ENCODE measurements at places on chromosomes 7 and 10. TPM values are rescaled to one million over a fixed set of nuclear protein-coding genes. Genes with fewer than 3 reads are reported as not detected.

GRCh38 chr7:159007364-159007995, 137.2 kb downstream of the VIPR2 start:
- DNase-seq = no peak

LRIT1 gene
- total RNA-seq = not detected

- DNase-seq = peak; percentile 22
These were observed 1.1 kb downstream of the RASSF4 start for GRCh38 chr10:44960482-44961229.

NRAP gene
- total RNA-seq = not detected

- no peak for DNase-seq
These were observed 16.7 kb downstream of the UBTD1 start for GRCh38 chr10:97515271-97515978.

SLC18A3 gene
- not detected for total RNA-seq

DNA sequence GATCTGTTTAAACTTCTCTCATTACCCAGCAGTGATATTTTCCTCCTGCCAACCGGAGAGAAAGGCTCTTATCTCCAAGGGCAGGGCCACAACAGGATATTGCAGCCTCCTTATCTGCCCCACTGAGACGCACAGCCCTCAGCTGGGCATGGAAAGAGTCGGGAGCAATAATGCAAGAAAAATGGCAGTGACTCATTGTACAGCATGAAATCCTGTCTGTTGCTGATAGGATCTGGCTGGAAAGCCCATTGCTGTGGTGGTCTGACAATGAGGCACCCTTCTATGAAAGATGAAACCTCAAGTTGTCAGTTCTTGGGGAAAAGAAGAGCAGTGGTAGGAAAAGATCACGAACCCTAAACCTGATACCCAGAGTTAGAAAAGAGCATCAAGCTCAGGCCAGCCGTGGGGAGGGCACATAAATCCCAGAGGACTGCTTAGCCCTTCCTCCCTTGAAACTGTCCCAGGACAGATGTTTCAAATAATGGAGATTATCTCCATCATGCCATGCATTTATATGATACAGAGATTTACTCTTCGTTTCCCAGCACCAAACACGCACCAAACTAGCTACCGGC, 47.0 kb upstream of the FIGNL1 start:
- no peak for DNase-seq

GCC1 gene
- 16.8 TPM for total RNA-seq

DNA sequence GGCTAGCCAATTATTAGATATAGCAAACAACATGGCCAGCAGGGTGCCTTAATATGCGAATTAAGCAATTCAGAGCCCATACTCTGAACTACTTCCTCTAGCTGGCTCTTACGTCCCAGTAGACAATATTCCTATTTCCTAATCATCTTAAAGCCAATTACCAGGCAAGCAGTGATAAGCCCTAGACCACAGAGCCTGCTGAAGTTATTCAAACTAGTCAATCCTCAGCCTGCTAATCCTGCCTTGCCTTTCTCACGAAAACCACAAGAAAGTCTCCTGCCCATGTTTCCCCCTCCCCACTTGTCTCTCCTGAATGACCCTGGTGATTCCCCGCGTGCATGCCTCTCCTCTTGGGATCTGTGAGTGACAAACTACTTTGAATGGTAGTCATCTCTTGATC, 86.8 kb upstream of the CACNA2D1 start:
- no peak for DNase-seq

- no peak for DNase-seq
These were observed 26.7 kb upstream of the CUL1 start for GRCh38 chr7:148672041-148672440.

GFRA1 gene
- total RNA-seq = 0.24 TPM

HMX2 gene
- 0.35 TPM for total RNA-seq

DNA sequence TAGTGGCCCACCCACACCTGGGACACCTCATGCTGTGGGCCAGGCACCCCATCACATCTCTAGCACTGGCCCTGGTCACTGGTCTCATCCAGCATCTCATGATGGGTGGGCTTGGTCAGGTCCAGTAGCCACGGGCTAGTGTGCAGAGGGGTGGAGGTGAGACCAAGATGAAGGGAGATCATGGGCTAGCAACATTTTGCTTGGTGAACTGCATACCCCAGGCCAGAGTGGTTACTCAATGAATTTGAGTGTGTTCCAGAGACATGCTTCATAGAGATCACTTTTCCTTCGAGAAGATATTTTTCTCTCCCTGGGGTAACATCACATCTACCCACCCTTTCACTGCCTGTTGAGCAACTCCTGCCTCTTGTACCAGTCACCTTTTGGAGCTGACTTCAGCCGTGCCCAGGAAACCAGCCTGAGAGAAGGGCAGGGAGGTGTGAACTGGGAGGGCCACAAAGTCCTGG, 44.2 kb downstream of the MINDY4 start:
- DNase-seq = no peak

CFAP43 gene
- 0.64 TPM for total RNA-seq

GRCh38 chr7:88040694-88041093, 106.6 kb downstream of the ADAM22 start:
- no peak for DNase-seq

CYP51A1 gene
- total RNA-seq = 84.8 TPM

- no peak for DNase-seq
These were observed 74.5 kb upstream of the PRKCQ start for GRCh38 chr10:6654571-6654970.

DNA sequence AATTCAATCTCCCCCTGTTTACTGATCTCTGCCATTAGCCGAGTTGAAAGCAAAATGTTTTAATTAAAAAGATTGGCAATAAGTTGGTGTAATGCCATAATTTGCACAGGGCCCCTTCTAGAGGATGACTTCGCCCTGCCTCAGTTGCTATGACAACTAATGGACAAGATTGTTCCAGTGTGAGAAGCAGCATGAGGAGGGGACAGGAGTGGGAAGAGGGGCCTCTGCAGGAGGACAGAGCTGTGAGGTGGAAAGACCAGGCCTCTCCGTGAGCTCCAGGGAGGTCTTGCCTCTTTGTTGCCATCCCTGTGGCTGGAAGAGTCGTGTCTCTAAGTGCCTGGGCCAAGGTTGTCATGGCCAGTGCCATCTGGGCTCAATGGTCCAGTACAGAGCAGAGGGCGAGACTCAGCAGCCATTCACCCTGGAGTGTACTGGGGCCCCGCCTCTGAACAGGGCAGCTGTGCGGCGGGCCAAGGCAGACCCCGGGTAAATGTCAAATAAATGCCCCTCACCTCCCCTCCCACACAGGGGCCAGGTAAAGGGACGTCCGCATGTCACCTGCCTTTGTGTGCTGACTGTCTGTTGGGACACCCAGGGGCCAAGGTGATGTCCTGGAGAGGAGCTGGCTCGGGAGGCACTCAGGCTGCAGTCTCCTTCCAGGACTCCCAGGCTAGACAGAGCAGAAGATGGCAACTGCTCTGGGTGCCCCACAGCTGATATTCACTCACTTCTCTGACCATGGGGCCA, 97.0 kb upstream of the RET start:
- DNase-seq = peak; percentile 27

DNA sequence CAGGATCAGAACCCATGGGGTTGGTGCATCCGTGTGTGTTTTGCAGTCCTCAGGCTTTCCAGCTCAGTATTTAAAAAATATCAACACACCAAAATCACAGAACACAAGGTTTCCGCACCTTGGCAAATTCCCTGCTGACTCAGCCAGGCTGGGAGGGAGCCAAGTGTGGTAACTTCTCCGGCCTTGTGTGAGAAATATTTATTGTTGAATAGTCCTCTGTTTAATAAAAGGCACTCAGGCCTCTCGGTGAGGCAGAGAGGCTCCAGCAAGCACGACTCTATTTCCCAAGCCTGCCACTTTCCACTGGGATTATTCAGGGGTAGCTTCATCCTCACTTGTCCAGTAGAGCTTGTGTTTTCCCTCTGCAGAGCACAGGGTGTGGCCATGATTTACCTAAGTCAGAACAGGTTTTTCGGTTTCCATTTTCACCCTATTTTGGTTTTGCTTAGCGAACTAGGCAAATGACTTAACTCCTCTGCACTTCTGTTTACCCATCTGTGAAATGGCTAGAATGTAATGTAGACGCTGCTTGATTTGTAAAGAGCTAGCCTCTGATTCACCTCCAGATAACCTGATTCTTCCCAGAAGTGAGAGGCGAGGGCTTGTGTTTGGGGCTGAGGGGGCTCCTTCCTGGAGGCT, 13.0 kb upstream of the CHST15 start:
- no peak for DNase-seq

DNA sequence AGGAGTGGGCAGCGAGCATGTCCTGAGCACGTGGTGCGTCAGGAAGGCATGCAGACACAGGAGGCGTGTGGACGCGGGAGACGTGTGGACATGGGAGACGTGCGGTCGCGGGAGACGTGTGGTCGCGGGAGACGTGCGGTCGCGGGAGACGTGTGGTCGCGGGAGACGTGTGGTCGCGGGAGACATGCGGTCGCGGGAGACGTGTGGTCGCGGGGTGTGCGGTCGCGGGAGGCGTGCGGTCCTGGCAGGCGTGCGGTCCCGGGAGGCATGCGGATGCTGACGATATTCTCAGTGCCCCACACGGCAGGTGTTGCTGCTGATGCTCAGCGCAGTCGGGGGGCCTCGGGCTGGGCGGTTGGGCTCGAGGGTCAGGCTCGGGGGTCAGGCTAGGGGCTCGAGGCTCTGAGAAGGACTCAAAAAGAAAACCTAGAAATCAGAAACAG, 94.2 kb downstream of the NKX6-2 start:
- peak; percentile 21 for DNase-seq

GRCh38 chr10:14412624-14413023, 81.9 kb upstream of the FRMD4A start:
- DNase-seq = no peak

RPEL1 gene
- total RNA-seq = 0.13 TPM

DNA sequence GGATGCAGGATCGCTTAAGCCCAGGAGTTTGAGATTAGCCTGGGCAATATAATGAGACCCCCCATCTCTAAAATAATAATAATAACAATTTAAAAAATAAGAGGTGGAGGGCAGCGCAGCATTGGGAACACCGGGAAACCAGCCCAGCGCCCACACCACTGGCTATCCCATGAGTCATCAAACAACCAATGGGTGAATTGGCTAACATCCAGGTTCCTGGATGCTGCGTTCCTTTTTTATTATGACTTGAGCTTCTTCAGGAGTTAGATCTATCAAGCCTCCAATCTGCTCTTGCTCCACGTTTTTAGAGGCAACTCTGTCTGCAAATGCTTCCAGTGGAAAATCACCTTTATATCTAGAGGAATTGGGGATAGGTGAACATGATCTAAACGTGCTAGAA, 10.0 kb upstream of the LRRC4 start:
- no peak for DNase-seq

DNA sequence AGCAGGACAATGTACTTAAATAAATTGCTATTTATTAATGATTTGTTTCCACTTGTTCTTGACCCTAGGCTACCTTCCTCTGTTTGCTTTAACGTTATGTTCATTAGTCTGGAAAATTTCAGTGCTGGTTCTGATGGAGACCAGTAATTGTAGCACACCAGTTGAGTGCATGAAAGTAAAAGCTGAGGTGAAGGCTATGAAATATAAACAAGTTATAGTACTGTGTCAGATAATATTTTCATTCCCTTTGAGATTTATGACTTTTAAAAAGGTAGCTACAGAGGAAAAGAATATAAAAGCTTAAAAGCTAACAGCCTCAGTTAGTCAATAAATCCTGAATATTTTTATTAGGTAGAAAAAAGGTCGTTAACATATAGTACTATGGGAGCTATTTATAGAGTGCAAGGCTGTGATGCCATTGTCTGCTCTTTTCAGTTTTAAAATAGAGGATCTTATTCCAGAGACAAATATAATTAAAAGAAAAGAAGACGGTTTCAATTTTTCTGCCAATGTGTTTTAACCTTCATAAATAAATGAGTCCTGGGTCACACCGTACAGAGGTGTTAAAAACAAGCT, 351.8 kb upstream of the ETV1 start:
- no peak for DNase-seq

DNA sequence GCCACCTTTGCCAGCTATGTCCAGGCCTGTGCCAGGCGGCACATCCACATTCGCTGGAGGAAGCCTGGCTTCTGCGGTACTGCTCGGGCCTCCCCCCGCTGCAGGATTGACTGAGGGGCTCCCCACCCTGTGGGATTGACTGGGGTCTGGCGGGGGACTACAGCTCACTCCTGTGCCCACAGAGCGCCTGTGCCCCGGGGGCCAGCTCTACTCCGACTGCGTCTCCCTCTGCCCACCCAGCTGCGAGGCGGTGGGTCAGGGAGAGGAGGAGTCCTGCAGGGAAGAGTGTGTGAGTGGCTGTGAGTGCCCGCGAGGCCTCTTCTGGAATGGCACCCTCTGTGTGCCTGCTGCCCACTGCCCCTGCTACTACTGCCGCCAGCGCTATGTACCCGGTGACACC, 6.7 kb upstream of the ZNF467 start:
- DNase-seq = no peak

DNA sequence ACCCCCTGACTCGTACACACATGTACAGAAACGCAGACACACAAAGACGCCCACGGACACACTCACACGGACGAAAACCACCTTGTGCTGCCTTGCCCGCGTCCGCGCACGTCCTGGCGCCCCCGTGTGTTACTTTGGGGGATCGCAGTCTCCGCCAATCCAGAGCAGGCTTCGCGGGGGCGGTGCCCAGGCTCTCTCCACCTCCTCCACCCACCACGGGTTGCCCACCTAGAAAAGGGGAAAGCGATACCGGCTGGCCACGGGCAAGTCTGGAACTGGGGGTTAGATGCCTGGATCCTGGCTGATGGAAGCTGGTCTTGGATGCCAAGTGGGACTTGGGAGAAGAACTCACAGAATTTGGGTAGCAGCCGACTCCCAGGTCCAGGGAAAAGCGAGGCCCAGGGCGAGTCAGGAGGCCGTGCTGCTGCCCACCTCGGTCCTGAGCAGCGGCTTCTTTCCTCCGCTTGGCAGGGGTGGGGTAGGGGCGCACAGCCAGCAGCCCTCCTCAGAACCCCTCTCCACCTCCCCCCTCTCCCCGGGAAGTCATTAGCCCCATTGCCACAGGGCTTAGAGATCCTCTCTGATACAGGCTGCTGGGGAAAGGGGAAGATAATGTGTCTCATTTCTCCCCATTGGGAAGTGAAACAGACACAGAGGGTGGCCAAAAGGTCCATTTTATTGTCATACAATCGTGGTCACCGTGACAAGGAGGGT, 4.6 kb upstream of the VGF start:
- DNase-seq = peak; percentile 81

EBF3 gene
- 0.04 TPM for total RNA-seq

DNA sequence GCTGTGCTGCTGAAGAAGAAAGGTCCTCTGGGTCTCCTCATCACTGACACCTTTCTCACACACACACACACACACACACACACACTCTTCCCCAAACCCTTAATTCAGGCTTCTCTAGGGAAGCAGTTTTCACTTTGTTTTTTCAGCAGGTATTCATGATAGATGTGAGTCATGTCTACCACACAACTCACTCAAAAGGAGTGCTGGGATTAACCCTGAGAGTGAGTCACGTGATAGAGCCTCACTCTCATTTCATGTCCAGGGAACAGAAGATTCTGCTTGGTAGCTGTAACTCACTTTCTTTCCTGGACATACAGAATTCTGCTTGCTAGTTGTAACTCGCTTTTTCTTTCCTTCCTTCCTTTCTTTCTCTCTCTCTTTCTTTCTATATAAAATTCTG, 45.4 kb downstream of the VIM start:
- DNase-seq = no peak

- DNase-seq = no peak
These were observed 4.5 kb upstream of the PRKAR1B start for GRCh38 chr7:731440-732085.

GRCh38 chr7:91140286-91140685, 123.9 kb upstream of the FZD1 start:
- no peak for DNase-seq

TBX20 gene
- total RNA-seq = not detected

CDK14 gene
- 23.9 TPM for total RNA-seq

COL17A1 gene
- total RNA-seq = 1.9 TPM
